Lower leg skin (tissue), 4 donors: ENCODE measurements at places on chromosomes 5 and 9. TPM values are rescaled to one million over a fixed set of nuclear protein-coding genes. Genes with fewer than 3 reads are reported as not detected.

The TAS2R1 gene
- total RNA-seq: not detected

The FAM53C gene
- 18.1 TPM for total RNA-seq

The ANKRD34B gene
- not detected for total RNA-seq

The C8G gene
- not detected for total RNA-seq

The CATSPER3 gene
- total RNA-seq: 0.59 TPM

The CDKN2B gene
- total RNA-seq: 57.9 TPM

The CCDC171 gene
- 4.2 TPM for total RNA-seq

The ORM2 gene
- total RNA-seq: not detected

The SEMA4D gene
- 35.8 TPM for total RNA-seq

DNA sequence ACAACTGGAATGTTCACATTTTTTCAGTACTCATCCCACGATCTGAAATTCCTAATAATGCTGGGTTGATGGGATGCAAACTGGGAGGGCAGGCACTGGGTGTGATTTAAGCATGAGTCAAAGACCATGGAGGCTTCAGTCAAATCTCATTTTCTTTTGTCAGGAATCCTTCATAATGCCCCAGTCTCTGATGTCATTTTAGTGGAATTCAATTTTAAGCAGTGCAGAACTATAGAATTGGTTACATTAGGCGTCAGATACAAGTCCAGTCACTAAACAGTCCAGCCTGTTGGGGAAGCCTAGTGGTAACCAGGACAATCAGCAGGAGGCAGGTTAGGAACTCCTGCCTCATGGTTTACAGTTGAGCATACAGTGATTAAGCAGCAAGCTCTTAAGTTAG lies 41.0 kb upstream of the TMEM215 start:
- DNase-seq: no peak

- DNase-seq: no peak
These were observed 106.8 kb downstream of the PDE6A start for GRCh38 chr5:149837680-149838269.

- DNase-seq: no peak
These were observed 14.2 kb downstream of the SPARC start for GRCh38 chr5:151672516-151672915.

DNA sequence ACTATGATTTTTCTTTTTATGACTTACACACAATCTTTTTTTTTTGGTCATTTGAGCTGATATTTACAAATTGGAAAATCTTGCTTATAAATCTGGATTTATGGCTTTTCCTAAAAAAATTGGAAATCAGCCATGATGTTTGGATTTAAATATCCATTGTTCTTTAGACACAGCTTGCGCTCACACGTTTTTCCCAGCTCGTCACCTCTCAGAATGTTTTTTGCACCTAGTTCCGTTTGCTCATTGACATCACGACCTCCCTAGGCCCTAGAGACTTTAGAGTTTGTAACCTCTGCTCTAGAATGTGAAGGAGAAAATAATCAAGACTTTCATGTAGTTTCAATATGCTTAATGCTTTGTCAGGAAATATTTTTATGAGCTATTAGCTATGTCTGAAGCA lies 930.5 kb downstream of the TLE4 start:
- no peak for DNase-seq

- no peak for DNase-seq
These were observed 1062.6 kb downstream of the NR2F1-AS1 start for GRCh38 chr5:92518318-92518904.

DNA sequence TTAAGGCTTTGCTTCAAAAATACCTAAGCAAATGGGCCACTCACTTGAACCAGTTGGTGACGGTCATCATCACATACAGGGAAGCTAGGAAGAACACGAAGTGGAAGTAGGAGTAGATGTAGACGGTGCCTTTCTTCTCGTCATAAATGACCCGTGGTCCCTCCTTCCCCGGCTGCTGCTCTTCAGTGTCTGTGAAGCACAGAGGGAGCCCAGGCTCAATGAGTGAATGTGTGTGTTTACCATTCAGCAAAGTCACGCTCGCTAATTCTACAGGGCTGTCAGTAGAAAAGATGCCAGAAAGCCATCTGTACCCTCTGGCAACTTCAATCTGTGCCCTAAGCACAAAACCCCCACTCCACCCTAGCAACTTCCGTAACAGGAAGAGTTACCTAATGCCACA lies 109.8 kb downstream of the SERINC5 start:
- DNase-seq: no peak

DNA sequence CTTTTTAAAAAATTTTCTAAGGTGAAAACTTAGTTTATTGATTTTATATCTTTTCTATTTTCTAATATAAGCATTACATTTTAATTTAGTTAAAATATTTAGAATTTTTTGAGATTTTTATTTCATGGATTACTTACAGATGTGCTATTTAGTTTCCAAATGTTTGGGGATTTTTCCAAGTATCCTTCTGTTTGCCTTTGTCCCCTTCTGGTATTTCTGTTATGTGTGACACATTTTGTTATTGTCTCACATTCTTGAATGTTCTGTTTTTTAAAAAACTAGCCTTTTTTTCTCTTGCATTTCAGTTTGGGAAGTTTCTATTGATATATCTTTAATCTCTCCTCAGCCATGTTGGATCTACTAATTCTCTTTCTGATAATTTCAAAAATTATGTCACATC lies 234.9 kb downstream of the FAM170A start:
- DNase-seq: no peak

DNA sequence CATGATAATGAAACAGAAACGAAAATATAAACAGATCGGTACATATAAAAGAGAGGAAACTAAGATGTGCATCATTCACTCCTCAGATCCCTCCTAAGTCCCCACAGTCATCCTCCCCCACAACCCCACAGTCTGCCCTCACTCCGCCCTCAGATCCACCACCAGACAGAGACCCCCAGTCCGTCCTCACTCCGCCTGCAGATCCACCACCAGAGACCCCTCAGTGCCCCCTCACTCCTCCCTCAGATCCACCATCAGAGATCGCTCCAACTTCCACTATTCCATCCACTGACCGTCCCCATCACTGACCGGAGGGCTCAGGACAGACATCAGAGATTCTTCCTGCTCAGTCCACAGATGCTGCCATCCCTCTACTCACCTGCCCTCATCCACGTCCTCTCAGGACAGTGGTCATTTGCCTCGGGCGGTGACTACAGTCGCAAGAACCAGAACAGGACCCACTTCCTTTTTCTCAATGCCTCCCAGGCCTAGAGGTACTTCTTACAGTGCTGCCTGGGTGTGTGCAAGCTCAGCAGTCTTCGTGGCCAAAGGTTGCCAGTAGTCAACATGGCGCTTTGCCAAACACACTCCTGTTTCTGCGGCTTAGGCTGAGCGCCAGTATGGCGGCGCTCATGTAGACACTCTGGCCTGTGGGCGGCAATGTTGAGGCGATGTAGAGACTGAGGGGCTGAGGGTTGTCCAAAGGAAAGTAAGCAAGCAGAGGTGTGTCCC lies 8.3 kb upstream of the SPATA31C1 start:
- peak; percentile 59 for DNase-seq

GRCh38 chr9:38126730-38127129 lies 57.7 kb upstream of the SHB start:
- no peak for DNase-seq

- no peak for DNase-seq
These were observed 58.9 kb upstream of the ANKH start for GRCh38 chr5:14930486-14930885.

DNA sequence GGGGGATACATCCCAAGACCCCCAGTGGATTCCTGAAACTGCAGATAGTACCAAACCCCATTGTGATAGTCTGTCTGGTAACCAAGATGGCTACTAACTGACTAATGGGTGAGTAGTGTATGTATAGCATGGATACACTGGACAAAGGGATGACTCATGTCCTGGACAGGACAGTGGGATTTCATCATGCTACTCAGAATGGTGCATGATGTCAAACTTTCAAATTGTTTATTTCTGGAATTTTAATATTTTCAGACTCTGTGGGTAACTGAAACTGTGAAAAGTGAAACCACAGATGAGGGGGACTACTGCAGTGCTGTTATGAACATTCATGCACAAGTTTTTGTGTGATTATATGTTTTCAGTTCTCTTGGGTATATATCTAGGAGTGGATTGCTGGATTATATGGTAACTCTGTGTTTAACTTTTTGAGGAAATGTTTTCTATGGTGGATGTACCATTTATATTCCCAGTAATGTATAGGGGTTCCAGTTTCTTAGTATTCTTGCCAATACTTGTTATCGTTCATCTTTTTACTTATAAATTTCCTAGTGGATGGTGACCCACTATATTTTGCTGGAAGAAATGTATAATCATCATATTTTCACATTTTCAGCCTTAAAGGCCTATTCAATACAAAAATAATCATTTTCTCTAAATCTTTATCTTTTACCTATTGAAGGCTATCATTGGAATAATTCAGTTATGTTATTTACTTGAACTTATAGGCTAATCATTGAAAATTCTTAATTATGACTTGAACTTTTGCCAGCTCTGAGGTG lies 140.9 kb downstream of the NR3C1 start:
- no peak for DNase-seq

DNA sequence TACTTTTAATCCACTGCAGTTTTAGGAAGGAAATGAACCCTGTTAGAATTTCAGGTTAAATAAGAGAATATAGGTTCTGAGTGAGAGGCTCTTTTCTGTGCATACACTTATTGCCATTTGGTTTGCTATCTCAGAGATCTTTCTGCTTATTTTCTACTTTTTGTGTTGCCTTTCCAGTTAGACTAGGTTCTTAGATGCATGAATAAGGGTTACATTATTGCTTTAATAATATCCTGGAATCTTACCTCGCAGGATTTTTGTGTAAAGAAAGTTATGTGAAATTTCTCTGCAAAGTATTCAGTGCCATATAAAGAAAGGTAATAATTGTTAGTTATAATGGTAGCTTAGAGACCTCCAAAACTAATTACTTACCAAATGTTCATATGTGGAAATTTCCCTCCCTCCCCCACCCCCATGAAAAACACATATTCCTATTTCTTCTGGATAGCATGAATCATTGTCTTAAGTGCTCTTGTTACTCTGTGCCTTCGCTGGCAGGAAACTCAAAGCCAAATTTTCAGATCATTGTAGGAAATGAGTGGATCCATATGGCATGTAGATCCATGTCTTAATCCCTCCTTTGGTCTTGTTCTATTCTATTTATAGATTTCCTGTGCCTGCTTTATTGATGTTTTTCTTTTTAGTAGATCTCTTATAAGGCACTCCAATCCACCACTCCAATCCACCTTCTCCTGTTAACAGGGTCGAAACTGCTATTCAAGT lies 2.7 kb upstream of the APBA1 start:
- no peak for DNase-seq

DNA sequence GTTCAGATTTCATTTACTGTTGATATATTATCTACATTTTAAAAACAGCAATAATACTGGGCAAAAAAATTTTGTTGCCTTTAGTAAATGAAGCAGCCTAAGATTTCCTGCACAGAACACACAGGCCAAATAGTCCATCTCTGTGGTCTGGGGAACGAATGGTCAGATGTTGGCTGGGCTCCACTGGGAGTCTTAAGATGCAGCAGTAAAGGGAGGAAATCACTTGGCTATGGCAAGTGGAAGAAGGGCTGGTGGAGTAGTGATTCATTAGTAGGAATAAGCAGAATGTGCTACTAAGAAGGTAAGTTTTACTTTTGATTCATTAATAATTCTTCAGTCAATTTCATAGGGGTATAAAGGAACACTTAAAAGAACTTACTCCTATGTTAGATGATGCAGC lies 91.1 kb upstream of the ARRDC3 start:
- no peak for DNase-seq

DNA sequence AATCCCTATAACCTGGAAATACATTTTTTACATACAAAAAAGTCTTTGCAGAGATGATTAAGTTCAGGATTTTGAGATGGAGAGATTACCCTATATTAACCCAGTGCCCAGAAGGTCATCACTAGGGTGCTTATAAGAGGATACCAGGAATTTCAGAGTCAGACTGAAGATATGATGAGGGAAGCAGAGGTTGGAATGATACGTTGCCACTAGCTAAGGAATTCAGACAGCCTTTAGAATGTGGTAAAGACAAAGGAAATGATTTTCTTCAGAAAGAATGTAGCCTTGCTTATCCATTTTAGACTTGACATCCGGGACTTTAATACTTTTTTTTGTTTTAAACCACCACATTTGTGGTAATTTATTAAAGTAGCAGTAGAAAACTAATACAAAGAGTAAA lies 2176.8 kb upstream of the C9orf72 start:
- no peak for DNase-seq

DNA sequence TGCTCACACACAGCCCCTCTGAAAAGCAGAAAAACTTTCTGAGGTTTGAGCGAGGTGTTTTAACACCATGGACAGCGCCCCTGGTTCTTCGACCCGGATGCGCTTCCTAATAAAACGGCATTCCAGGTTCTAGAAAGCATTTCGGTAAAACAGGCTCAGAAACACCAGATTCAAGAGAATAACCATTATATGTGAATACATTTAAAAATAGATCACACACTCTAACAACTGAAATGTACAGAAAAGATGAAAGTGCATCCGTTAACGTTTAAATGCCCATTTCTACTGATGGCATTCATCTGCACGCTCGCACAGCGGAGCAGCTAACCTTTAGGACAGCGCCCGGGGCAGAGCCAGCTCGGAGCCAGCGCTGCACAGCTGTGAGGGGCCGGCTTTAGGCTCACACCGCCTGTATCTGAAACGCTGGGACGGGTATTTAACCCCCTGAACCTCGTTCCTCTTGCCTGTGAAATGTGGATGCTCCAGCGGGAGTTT lies 26.3 kb upstream of the TENT4A start:
- DNase-seq: no peak

- DNase-seq: no peak
These were observed 988.3 kb downstream of the DTWD2 start for GRCh38 chr5:117999939-118000549.

- DNase-seq: no peak
These were observed 608.0 kb downstream of the BRINP1 start for GRCh38 chr9:118761016-118761790.

DNA sequence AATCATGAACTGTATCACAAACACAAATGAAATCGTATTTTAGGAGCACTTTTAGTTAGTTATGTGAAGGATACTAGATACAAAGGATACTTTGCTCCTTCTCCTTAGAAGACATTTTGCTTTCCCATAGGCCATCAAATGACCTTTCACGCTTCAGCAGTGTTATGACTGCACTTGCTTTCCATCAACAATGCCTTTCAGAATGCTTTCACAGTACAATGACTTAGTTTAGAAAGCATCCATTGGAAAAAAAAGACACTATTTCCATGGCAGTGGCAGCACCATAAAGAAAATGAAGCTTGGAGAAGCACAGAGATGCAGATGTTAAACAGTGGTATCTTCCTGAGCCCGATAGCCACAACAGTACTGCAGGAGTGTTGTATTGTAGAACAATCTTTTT lies 203.9 kb downstream of the PCSK1 start:
- no peak for DNase-seq
